ENCODE measurements at places on chromosomes 7 and 10.

DNA sequence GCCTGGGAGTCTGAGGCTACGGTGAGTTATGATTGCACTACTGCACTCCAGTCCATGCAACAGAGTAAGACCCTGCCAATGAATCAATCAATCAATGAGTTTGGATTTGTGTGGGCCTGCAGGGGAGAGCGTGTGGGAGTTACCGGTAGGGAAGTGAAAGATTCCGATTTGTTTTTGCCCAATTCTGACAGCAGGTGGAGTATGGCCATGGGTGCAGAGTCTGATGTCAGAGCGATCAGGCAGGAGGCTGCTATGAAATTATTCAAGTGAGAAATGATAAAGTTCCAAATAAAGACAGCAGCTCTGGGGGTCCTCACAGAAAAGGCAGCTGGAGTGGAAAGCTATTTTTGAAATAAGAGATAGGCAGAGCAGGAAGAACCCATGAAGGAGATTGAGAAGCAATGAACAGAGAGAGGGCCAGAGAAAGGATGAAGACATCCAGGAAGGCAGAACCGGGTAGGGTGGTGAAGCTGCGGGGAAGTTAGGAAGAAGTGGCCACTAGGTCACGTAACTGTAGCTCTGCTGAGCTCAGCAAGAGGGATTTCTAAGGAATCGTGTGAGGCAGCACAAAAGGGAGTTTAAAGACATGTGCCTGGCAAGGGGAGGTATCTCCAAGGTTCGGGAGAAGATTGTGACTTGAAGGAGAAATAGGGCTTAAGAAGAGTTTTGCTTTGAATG, 93.7 kb upstream of the NMT2 start:
- peak; percentile 64 for DNase-seq

GRCh38 chr7:122248472-122248871, 56.1 kb downstream of the FEZF1 start:
- DNase-seq, result no peak

- DNase-seq, result no peak
Observed at GRCh38 chr10:3236644-3237404, 64.2 kb upstream of the PITRM1 start.

DNA sequence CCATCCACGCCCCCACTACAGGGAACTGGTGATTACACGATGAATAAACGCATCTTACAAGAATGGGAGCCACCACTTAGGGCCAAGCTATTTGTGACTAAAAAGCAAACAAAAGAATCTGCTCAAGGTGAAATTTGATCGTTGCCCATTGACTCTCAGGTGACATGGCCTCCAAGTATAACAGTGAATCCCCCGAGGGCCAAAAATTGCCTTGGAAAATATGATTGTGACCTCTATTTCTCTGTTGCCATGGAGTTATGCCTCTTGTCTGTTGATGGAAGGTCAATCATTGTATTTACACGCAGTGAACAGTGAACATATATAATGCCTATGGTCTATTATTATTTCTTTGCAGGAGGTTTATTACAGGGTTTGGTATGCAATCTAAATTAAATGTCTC, 282.3 kb downstream of the KLF6 start:
- DNase-seq, result no peak

GRCh38 chr7:131328377-131329175, 900 bp downstream of the MKLN1 start:
- peak; percentile 44 for DNase-seq

DNA sequence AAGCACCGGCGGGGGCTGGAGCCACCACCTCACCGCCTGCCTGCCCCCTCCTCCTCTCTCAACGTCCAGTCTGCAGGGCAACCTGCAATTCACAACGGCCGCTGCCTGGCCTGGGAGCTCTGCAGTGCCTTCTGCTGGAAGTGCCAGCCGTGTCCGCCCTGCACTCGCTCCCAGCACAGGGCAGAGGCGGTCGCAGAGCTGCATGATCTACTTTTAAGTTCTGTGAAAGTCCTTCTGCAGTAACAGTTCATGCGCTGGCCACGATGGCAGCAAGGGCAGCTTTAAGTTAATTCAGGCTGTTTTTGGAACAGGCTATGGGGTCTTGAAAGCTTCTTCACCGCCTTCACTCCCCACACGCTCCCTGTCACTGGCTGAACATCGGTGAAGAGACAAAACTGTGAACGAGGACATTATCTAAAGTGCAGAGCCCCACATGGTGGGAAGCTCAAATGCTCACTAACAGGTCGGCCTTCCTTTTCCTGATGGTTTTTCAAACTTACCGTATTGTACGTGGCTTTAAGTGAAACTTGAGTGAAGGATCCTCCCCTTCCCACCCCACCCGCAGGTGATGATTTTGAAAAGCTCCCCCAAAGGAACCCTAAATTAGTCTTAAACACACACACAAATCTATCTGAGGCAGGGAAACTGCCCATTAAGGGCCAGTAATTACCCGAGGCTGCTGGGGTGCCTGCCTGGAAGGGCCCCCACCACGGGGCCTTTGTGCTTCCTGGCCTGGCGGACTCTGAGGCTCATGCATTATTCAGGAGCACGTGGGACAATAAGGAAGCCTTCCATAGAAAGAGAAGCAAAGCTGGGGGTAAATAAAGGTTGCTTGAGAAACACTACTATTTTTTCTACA, 504.3 kb downstream of the DNAJB6 start:
- DNase-seq, result no peak

- DNase-seq, result no peak
Observed at GRCh38 chr7:88127637-88128290, 92.1 kb downstream of the SRI start.

GRCh38 chr7:49778731-49779270, 5.4 kb downstream of the VWC2 start:
- DNase-seq, result no peak

DNA sequence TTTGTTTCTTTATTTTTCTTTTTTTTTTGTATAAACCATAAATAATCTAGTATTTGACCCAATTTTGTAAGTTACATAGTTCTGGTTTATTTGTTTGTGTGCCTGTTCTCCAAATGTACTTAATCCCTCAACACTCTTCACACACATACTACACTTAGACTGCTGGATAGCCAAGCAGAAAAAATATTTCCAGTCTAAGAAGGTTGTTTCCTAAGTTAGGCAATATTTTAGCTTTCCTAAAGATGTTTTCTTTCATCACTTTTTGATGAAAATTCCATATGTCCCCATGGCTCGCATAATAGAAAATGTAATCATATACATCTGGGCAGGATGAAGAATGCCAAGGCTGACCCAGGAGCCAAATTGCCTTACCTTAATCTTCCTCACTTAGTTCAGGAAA, 105.3 kb downstream of the PPP1R3A start:
- DNase-seq, result no peak

GRCh38 chr10:79072041-79072441, 3.3 kb downstream of the ZMIZ1 start:
- peak; percentile 30 for DNase-seq

- no peak for DNase-seq
Observed at GRCh38 chr10:35130663-35131062, 4.0 kb downstream of the CREM start.

GRCh38 chr10:27481486-27481885, 22.6 kb upstream of the RAB18 start:
- no peak for DNase-seq

- no peak for DNase-seq
Observed at GRCh38 chr7:141744131-141744530, 6.0 kb downstream of the SSBP1 start.

- DNase-seq, result peak; percentile 69
Observed at GRCh38 chr7:64882341-64883112, 20.5 kb upstream of the ZNF273 start.

GRCh38 chr10:132539431-132539839, 1.8 kb downstream of the INPP5A start:
- DNase-seq, result peak; percentile 16

DNA sequence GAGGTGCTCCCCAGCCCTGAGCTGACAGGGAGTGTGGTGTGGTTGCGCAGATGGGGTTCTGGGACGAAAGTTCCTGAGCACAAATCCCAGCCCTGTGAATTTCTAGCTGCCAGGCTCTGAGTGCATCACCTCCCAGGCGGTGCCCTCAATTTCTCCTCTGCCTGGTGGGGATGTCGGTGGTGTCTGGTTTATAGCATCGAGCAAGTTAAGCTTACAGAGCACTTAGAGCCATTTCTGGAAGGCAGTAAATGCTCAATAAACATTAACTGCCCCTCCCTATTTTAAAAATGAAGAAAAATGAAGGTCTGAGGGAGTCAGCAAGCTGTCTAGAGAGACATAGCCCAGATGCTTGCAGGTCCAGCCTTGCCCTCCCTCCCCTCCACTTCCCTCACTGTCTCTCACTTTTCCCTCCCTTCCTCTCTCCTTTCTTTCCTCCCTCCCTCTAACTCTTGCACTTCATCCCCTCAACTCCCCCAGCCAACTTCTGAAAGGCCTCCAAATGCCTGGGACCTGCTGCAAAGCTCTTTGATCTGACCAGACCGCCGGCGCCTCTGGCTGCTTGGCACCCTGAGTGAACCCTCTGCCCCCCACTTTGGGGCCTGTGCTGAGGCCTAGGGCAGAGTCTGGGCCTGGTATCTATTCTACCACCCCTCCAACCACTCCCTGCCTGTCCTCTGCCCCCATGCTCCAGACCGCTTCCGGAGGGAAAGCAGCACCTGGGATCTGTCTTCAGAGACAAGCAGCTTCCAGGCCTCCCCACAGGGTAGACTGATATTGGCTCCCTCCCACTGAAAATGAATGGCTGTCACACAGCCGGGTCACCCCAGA, 438.3 kb downstream of the RPS24 start:
- DNase-seq, result no peak

GRCh38 chr7:78261302-78261701, 462.7 kb downstream of the PHTF2 start:
- DNase-seq, result no peak

- no peak for DNase-seq
Observed at GRCh38 chr7:83467493-83467892, 181.4 kb downstream of the SEMA3E start.

- no peak for DNase-seq
Observed at GRCh38 chr10:106082865-106083264, 1081.6 kb downstream of the SORCS1 start.

DNA sequence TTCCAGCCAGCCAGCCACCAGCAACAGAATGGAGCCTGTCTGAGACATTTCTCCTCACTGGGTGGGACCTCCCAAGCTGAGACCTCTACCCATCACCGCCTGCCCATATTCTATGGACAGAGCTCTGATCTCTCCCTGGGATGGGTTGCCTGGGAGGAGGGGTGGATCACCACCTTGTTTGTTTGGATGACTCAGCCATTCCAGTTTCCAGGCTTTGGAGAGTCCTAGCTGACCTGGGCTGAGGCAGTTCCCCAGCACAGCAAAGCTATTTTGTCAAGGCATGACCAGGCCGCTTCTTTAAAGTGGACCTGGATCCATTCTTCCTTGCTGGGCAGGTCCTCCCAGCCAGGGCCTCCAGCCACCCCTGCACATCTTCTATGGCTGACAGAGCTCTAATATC, 982.3 kb downstream of the DNAJB9 start:
- no peak for DNase-seq

GRCh38 chr7:94266238-94266644, 128.5 kb upstream of the COL1A2 start:
- no peak for DNase-seq

GRCh38 chr10:128386816-128387604, 260.8 kb upstream of the MKI67 start:
- no peak for DNase-seq

DNA sequence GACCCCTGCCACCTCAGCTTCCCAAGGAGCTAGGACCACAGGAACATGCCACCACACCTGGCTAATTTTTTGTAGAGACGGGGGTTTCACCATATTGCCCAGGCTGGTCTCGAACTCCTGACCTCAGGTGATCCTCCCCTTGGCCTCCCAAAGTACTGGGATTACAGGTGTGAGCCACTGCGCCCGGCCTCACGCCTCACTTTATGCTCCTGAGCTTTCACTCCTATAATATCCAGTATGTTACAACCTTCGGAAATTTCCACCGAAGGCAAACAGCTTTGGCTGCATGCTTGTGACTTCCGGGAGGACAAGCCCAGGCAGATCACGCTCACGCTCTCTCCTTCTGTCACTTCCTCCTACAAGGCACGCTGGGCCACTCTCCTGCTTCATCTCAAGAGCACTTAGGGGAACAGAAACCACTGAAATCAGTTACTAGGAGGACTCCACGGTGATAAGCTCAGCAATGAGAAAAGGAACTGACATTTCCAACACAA, 4.4 kb upstream of the MAD1L1 start:
- no peak for DNase-seq

GRCh38 chr7:8566016-8566415, 132.6 kb downstream of the NXPH1 start:
- no peak for DNase-seq

- no peak for DNase-seq
Observed at GRCh38 chr10:111186358-111186757, 109.5 kb downstream of the ADRA2A start.

DNA sequence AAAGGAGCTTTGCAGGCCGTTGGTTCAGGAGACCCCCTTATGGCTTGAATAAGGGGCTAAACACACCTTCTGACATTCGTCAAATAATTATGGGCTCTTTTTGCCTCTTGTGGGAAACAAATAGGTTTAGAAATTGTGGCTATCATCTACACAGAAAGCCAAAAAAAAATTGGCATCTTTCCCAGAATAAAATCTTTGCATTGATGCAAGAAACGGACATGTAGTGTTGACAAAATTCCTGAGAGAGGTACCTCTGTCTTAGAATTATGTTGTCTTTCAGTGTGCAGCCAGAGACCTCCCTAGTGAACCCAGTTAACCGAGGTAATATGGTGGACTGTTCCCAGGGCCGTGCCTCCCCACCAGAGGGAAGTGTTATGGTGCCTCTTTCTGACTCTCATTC, 283.9 kb downstream of the SDHAF3 start:
- DNase-seq, result no peak

DNA sequence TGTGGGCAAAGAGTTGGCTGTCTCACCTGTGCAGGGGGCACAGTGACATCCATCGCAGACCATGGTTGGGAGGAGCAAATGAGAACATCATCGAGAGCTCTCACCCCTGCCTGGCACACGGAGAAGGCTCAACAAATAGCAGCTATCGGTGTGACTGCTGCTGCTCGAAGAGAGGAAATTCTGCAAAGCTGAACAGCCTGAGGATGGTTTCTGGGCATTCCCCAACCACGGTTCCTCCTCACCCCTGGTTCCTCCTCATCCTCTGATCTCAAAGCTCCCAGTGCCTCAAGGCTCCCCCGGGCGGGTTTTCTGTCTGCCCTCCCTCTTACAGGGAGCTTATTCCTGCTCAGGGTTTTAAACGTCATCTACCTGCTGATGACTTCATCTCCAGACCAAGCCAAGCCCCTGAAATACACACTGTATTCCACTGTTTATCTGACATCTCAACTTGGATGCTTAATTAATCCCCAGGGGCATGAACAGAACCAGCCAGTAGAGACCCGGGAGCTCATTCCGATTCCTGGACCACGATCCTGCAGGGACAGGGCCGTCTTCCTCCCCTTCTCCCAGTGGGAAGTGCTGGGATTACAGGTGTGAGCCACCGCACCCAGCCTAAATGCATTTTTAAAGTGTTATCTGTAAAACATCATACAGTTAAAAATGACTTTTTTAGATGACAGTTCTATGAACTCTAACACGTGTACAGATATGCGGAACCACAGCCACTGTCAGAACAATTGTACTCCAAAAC, 19.5 kb upstream of the NOM1 start:
- no peak for DNase-seq

DNA sequence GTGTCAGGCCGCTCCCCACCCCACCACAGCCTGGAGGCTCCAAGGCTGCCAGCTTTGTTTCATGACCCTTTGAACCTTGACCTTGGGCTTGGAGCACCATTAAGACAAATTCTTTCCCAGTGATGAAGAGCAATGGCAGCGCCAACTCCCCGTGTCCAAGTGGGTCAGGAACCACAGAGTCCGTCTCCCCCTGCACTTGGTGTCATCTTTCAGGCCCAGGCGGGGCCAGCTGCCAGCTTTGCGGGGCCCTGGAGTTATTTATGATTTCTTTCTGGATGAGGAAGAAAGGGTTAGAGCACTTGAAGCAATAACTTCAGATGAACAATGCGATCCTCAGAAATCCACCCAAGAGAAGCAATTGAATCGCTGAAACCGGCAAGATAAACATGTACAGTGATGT, 110.8 kb downstream of the MYL10 start:
- no peak for DNase-seq

Measured in dermis blood vessel endothelial cell (primary cell).